Type B pancreatic cell (in vitro differentiated cells): ENCODE measurements at places on chromosomes 1 and 21. TPM values are rescaled to one million over a fixed set of nuclear protein-coding genes. Genes with fewer than 3 reads are reported as not detected.

GRCh38 chr1:81296601-81297000, 504.1 kb upstream of the ADGRL2 start:
- DNase-seq, result no peak
- no peaks in the 10 kb centered on the region for H3K36me3 ChIP-seq
- H3K27me3 ChIP-seq, result peaks cover 5% of the 10 kb centered on the region

SFT2D2 gene
- total RNA-seq, result 52.1 and 63.7 TPM in 2 replicates

DNA sequence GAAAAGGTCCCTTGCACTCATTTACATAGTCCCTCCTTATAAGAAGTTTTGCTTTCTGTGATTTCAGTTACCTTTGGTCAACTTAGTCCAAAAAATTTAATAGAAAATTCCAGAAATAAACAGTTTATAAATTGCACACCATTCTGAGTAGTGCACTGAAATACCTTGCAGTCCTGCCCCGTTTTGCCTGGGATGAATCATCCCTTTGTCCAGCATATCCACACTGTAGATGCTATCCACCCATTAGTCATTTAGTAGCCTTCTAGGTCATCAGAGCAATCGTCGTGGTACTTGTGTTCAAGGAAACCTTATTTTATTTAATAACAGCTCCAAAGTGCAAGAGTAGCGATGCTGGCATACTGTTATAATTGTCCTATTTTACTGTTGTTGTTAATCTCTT, 38.0 kb downstream of the SPRTN start:
- H3K4me3 ChIP-seq, result no peak overlapping the region
- DNase-seq, result no peak
- no peaks in the 10 kb centered on the region for H3K36me3 ChIP-seq

DNA sequence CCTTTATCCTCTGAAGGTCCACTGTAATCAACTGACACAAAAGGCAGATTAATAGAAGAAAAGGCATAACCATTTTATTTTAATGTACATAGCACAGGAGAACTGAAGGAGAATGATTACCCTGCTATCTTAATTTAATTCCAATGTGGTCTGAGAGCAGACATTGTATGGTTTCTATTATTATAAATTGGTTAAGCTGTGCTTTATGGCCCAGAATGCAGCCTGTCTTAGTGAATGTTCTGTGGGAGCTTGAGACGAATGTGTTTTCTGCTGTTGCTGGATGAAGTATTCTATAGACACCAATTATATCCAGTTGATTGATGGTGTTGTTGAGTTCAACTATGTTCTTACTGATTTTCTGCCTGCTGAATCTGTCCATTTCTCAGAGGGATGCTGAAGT, 25.0 kb upstream of the SLC2A1 start:
- no peak for DNase-seq
- no peak overlapping the region for H3K4me3 ChIP-seq

DNA sequence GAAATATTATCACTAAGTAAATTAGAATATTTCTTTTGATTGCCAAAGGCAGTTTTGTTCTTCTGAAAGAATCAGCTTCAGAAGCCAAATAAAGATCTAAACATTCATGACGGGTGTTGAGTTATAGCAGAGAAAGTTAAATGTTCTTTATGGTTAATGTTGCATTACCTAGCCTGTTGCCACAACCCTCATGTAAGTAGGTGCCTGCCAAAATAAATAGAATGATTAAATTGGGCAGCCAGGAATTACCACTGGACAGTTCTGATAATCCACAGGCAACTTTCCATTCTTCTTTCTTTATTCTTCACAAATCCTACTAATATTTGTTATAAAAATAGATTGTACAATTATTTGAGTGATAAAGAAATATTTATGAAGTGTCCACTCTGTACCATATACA, 217.9 kb upstream of the NRIP1 start:
- no peak overlapping the region for H3K27ac ChIP-seq
- no peaks in the 10 kb centered on the region for H3K36me3 ChIP-seq
- H3K4me3 ChIP-seq, result no peak overlapping the region
- no peak for DNase-seq
- H3K27me3 ChIP-seq, result no peaks in the 10 kb centered on the region
- no peaks in the 10 kb centered on the region for H3K4me1 ChIP-seq

GCSAML gene
- not detected in 2 replicates for total RNA-seq
